ENCODE measurements at places on chromosomes 5 and 9.
A peak's percentile ranks its signal among the peaks of the same experiment; 100 is the strongest.

DNA sequence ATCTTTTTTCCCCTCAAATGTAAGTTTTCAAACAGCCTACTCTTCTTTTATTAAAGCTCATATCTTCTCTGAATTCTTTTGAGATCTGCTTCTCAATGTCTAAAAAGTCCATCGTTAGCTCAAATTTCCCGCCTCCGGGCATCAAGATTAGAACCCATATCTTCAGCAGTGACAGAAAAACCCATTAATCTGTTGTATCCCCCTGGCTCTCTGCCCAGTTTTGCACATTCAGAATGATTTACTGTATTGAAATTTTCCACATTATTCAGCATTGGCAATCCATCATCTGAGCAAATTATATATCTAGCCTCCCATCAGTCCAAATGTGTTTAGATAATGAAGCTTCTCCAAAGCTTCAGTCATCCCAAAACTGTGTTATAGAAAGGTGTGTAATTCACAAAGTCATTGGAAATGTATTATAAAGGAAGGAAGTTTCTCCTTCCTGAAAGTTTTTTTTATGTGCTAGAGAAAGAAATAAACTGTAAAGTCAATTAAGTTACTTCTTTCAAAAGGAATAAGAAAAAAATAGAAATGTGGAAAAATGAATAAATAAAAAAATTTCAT is 849.9 kb downstream of the MAT2B start:
- DNase-seq: no peak

- DNase-seq: no peak
These were observed 157.5 kb upstream of the IER5L start for GRCh38 chr9:129335464-129336129.

- no peak for DNase-seq
These were observed 61.5 kb downstream of the RAB14 start for GRCh38 chr9:121140162-121140561.

- no peak for DNase-seq
These were observed 38.0 kb downstream of the RAPGEF1 start for GRCh38 chr9:131701789-131702337.

GRCh38 chr5:34499001-34499734 is 157.0 kb upstream of the RAI14 start:
- no peak for DNase-seq

DNA sequence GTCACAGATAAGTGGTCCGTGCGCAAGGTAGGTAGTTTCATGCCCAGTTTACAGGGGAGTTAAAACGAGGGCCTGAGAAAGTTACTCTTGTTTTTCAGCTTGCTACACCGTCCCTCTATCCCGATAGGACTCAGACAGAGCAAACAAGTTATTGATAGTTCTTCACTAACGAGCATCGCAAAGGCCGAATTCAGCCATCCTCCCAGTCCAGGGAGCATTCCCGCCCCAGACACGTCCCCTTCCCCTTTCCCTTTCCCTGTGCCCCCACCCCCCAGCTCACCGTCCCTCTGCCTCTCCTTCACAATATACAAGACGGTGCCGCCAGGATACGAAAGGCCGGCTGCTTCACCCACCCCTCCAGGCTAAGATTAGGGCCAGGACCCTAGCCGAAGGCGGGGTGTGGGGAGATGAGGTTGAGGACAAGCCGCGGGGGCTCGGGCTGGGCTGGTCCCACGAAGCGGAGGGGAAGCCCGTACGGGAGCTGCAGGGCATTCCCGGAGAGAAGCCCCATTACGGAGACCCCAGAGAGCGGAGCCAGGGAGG is 599 bp downstream of the KIAA1191 start:
- no peak for DNase-seq

DNA sequence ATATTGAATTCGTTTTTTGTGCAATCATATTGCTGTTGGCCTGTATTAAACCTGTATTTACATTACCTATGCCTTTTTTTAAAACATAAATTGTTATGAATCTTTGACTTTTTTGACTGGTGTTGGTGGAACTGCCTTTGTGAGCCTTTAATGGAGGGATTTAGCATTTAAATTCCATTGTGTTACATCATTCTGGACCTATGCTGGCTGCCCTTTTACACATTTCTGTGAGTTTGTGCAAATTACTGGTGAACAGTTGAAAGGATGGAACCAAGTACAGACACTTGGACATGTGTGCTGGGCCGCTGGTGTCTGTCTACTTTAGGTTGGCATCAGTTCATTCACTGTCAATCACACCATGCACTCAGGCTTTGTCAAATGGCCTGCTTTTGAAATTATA is 3.4 kb downstream of the SNX18 start:
- DNase-seq: no peak

- no peak for DNase-seq
These were observed 200.3 kb downstream of the ICE1 start for GRCh38 chr5:5622806-5623205.

- no peak for DNase-seq
These were observed 183.9 kb downstream of the AUH start for GRCh38 chr9:91177661-91178280.

DNA sequence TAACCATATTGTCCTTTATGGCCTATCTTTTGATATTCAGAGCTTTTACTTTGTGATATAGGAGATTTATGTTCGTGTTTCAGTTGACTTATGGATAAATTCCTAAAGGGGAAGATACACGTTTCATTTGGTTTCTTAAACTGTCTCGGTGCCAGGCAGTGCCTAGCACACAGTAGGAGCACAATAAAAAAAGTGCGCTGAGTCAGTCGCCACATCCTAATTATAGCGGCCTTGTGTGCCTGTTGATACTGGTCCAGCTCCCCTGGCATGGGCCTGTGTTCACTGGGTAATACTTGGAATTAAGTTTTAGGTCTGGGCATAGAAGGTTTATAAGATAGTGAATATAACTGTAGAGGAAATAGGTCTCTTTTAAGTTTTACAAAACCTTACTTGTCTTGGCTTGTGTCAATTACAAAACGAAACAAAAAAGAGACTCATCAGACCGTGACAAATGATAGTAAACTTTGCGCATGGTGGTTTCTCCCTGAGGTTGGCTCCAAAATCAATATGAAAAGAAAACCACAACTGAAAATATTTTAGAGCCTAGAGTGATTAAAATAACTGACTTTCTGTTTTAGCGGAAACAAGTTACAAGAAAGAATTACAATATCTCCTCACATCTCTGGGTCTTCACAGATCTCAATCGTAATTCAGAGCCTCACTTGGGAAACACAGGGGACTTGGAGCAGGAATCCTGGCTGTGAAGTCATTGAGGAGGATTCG is 84.8 kb downstream of the MVB12B start:
- no peak for DNase-seq

DNA sequence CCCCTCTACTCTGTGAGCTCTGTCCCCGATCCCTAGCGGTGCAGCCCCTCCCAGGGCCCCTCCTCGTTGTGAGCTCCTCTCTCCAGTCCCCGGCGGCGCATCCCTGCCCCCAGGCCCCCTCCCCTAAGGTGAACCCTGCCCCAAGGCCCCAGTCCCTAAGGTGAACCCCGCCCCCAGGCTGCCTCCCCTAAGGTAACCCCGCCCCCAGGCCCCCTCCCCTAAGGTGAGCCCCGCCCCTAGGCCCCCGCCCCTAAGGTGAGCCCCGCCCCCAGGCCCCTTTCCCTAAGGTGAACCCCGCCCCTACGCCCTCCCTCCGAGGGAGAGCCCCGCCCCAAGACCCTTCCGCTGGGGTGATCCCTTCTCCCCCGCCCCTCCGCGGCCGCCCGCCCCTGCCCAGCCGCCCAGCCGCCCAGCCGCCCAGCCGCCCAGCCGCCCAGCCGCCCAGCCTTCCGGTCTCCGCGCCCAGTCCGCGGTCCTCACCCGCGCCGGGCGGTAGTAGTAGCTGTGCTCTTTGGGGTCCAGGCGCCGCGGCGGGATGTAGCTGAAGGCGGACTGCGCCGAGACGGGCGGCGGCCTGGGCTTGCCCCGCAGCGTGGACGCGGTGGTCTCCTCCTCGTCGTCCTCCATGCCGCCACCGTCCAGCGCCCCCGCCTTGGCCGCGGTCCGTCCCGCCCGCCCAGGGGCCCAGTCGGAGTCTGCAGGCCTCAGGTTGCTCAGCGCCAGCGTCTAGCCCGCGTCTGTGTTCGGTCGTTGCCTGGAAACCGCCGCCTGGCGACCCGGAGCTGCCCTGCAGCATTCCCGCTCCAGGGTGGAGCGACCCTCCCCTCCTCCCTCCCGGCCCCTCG is at the start of gene CFAP90:
Gene CFAP90 (minus strand): TSS at position 739 of the 845 bp plus-strand sequence. CDS start 112 bp downstream, at position 627.
- DNase-seq: peak; percentile 16

- DNase-seq: no peak
These were observed 262.5 kb downstream of the DOCK8 start for GRCh38 chr9:477193-477592.

DNA sequence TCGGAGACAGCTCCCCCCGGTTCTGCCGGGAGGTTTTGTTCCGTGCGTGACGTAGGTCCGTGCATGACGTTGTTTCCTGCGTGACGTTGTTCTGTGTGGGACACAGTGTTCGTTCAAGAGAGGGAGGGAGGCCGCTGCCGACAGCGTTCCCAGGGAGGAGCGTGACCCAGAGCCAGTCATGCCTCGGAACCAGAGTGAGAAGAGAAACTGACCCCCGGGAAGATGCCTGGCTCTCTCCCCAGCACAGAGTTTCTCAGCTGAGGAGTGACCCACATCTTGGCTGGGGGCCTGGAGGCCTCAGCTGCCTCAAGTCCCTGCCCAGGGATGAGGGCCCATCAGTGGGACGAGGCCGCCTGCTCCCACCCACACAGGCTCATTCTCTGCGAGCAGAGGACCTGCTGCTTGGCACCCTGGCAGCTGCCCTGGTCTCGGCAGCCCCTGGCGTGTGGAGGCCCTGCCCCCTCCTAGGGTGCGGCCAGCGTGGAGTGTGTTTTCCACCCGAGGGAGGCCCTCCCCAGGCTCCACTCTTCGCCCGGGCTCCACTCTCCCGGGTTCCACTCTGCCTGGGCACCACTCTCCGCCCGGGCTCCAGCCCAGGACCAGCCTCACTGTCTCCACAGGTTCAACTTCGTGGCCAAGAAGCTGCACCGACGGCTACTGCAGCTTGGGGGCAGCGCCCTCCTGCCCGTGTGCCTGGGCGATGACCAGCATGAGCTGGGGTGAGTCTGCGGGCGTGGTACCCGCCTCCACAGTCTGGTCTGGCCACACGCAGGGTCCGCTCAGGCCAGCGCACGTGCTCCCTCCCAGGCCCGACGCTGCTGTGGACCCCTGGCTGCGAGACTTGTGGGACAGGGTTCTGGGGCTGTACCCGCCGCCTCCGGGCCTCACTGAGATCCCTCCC is 7.9 kb downstream of the NDOR1 start:
- DNase-seq: no peak

GRCh38 chr5:2432076-2432920 is 319.2 kb downstream of the IRX2 start:
- no peak for DNase-seq

GRCh38 chr5:141734501-141735229 is 52.6 kb upstream of the ARAP3 start:
- no peak for DNase-seq

DNA sequence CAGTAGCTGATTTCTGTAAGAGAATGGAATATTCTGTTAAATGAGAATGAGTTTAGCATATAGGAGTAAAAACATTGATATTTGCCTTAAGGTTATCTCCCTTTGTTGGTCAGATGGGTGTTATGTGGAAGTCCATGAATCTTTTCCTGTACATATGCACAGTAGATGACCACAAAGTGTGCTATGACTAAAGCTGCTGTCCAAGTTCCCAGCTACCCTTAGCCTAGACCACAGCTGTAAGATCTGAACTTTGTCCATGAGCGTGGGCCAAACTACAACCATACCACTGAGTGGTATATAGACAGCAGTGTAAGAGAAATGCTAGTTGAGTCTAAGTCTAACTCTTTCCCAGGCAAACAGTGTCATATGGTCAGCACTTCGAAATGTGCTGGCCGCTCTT is 48.8 kb downstream of the CD180 start:
- no peak for DNase-seq

DNA sequence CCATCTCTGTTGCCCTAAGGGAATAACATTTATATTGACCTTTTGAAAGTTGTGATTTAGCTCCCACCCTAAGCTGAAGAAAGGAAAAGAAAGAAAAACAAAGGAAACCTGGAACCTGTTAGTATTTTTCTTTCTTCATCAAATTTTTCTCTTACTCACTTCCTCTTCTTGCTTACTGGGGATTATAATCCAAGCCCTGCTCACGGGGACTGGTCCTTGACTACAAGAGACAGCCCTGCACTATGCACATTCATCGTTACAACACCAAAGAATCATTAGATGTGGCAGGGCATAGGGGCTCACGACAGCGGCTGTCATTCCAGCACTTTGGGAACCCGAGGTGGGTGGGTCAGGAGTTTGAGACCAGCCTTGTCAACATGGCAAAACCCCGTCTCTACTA is 37.8 kb upstream of the LPAR1 start:
- DNase-seq: no peak

DNA sequence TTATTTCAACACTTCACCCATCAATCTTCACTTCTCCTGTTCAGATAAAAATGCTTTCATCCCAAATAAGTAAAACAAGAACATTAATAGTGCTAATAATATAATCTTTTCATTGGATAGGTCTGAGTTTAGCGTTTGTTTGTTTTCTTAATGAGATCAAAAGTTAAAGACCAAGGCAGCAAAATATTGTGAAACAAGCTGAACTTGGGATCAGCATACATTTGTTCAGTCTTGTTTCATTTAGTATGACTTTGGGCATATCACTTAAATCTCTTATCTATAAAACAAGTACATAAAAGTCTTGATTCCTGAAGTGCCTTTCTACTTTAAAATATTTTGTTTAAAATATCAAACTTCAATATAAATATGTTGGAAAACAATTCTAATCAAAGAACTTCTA is 13.4 kb upstream of the SNX24 start:
- DNase-seq: no peak

DNA sequence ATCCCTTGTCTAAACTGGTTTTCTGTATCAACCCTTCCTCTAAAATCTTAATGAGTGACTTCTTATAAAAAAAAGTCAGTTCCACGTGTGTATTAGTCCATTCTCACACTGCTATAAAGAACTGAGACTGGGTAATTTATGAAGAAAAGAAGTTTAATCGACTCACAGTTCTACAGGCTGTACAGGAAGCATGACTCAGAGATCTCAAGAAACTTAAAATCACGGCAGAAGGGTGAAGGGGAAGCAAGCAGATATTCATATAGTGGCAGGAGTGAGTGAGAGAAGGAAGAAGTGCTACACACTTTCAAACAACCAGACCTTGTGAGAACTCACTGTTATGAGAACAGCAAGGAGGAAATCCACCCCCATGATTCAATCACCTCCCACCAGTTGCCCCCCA is 307.8 kb upstream of the ARRDC3 start:
- no peak for DNase-seq

GRCh38 chr5:92580814-92581213 is 1000.2 kb downstream of the NR2F1-AS1 start:
- DNase-seq: no peak

DNA sequence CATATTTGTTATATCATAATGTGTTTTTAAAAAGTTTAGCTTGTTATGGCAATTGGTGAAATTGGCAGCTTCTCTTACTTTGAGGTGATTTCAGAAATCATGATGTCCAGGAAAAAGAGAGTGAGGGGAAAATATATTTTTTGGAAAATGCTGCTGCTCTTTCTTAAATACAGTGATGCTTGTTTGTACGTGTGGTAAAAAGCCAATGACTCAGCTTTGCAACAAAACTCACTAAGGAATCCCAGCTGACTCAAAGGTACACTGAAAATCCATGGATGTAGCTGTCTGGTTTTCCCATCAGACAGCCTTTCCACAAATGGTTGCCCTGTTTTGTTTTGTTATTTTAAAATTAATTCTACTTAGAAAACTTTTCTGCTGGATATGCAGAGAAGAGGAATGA is 306.4 kb upstream of the PAPPA start:
- no peak for DNase-seq

Data from activated T-helper 9 cell treated with anti-CD3 and anti-CD28 coated beads, Interleukin-2, amount 50 U/mL, for 16 hours (primary cell).